Bronchial epithelial cell (primary cell): ENCODE measurements at places on chromosomes 16 and 17. TPM values are rescaled to one million over a fixed set of nuclear protein-coding genes. Genes with fewer than 3 reads are reported as not detected.

- DNase-seq = no peak
These were observed 25.0 kb downstream of the RAB11FIP4 start for GRCh38 chr17:31416503-31416923.

- peak; percentile 36 for DNase-seq
These were observed 105.5 kb downstream of the KPNA2 start for GRCh38 chr17:68141050-68141449.

- DNase-seq = peak; percentile 81
These were observed 17.3 kb downstream of the CARD14 start for GRCh38 chr17:80187090-80187489.

DNA sequence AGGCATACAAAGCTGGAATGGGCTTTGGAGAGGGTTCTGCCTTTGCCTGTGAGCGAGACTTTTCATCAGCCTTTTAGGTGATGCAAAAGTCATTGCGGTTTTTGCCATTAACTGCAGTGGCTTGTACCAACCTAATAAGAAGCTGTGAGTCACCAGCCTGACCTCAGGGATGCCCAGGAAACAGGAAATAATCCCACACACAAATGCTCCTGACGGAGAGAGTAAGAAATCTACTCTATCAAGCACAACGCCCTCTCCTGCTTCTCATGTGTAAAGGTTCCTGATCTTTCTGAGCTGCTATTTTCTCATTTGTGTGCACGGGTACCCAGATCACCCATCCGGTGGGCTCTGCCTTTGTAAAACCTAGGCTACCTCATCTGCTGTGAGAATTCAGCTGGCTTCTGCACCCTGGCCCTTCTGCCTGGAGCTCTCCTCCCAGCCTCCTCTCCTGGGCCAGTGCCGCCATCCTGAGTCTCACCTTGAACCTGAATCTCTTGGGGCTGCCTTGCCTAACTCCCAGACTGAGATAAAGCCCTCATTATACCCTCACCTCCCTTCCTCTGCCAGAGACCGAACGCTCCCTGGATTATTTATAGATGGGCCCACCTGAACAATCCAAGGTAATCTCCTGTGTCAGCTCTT lies 299.7 kb downstream of the C16orf95 start:
- DNase-seq = peak; percentile 62

- peak; percentile 26 for DNase-seq
These were observed 95.7 kb downstream of the HS3ST3B1 start for GRCh38 chr17:14396547-14396946.

GRCh38 chr16:26976873-26977272 lies 89.9 kb upstream of the C16orf82 start:
- no peak for DNase-seq

GRCh38 chr17:28944343-28944742 lies 7.0 kb downstream of the PHF12 start:
- no peak for DNase-seq

DNA sequence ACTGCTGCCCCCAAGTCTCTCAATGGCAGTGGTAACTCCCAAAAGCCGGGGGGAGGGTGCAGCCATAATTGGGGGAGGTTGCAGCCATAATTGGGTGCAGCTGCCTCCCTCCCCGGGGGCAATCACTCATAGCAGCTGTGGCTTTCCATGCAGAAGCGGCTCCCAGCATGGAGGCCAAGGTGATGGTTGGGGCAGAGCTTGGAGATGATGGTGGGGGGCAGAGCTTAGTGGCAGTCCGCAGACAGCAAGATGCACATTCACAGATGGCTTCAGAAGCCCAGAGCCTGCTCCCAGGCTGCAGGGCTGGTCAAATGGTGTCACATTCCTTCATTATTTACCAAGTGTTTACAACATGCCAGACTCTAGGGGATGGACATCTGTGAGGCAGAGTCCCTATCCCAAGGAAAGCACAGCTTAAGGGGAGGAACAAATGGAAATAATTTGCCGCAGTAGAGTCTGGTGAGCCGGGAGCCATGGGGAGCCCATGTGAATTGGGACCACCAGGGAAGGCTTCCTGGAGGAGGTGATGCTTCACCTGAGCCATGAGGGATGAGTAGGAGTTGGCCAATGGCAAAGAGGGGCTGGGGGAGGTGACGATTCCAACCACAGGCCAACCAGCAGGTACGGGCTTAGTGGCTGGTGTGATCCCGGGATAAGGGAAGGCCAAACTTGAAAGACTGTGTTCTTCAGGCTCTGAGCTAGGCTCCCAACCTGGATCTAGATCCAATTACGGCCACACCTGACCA lies 8.1 kb downstream of the DOC2B start:
- DNase-seq = no peak

DNA sequence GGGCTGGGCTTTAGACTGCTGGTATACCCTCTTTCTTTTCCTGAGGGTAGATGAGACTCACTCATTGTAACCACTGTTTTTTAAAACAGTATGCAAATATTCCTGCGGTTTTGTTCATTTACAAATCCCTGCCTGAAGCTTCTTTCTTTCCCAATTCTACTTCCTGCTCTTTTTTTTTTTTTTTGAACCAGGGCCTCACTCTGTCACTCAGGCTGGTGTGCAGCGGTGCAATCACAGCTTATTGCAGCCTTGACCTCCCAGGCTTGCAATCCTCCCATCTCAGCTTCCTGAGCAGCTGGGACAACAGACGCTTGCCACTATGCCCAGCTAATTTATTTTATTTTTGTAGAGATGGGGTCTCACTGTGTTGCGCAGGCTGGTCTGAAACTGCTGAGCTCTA lies 8.0 kb upstream of the SULT1A1 start:
- DNase-seq = peak; percentile 32

GRCh38 chr16:80887062-80887461 lies 82.7 kb upstream of the CDYL2 start:
- DNase-seq = no peak

- DNase-seq = peak; percentile 46
These were observed 47.3 kb downstream of the UBE2G1 start for GRCh38 chr17:4319221-4319620.

- no peak for DNase-seq
These were observed 37.2 kb upstream of the PIK3R6 start for GRCh38 chr17:8904686-8905085.

- DNase-seq = no peak
These were observed 14.2 kb downstream of the C16orf82 start for GRCh38 chr16:27080895-27081294.

AARS1 gene
- total RNA-seq = 338 and 446 TPM in 2 replicates

HAS3 gene
- total RNA-seq = 4.7 and 8.4 TPM in 2 replicates

CDH15 gene
- under 0.01 TPM in 2 replicates for total RNA-seq

RNU2-1 gene
- not detected in 2 replicates for total RNA-seq

OR1A1 gene
- not detected in 2 replicates for total RNA-seq

ACACA gene
- 44.8 and 59.5 TPM in 2 replicates for total RNA-seq

CDC6 gene
- 3.4 and 4.6 TPM in 2 replicates for total RNA-seq

BEAN1 gene
- total RNA-seq = 0.38 TPM in 1 of 2 replicates, not detected in the other

CES3 gene
- 1.6 and 6.3 TPM in 2 replicates for total RNA-seq
